ENCODE measurements at places on chromosomes 4 and X. TPM values are rescaled to one million over a fixed set of nuclear protein-coding genes. Genes with fewer than 3 reads are reported as not detected.

The STK32B gene
- total RNA-seq: not detected

The ADH1A gene
- total RNA-seq: not detected

The RS1 gene
- not detected for total RNA-seq

The TCEAL9 gene
- 0.88 TPM for total RNA-seq

- no peak for DNase-seq
Observed at GRCh38 chr4:6576512-6576911, 1.5 kb downstream of the MAN2B2 start.

DNA sequence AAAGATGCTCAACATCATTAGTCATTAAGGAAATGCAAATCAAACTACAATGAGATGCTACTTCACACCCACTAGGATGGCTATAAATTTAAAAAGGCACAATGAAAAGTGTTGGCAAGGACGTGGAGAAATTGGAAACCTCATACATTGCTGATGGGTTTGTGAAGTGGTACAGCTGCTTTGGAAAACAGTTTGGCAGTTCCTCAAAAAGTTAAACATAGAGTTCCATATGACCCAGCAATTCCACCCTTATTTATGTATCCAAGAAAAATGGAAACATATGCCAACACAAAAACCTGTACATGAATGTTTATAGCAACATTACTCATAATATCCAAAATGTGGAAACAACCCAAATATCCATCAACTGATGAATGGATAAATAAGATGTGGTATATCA is 101.3 kb upstream of the MAGEB10 start:
- DNase-seq: no peak

DNA sequence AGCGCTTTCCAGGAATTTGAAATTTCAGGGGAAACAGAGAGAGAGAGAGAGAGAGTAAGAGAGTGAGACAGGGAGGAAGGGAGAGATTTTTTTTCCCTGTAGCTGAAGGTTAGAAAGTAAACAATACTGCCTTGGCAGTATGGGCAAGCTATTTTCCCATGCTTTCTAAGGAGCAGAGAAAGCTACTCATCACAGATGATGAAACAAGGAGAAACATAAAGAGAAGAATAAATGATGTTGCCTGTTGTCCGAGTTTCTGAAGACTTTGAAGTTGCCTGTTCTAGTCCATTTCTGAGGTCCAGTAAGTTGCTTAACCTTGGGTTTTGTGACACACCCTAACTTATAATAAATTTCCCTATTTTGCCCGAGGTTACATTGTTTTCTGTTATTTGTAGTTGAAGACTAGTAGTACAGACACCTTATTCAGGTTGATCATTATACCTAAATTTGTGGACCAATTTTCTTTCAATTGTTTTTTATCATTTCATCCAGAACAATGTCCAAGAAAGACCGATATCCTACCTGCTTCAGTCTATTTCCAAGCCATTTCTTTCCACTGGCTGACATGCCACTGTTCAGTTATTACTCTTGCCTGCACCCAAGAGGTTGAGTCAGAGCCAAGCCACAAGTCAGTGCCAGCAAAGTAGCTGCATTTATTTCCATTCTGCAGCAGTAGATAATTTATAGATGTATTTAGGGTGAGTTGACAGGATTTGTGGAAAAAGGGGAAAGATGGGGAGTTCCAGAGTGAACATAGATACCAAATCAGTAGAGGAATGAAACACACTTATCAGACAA is 49.7 kb upstream of the SLC16A2 start:
- no peak for DNase-seq

DNA sequence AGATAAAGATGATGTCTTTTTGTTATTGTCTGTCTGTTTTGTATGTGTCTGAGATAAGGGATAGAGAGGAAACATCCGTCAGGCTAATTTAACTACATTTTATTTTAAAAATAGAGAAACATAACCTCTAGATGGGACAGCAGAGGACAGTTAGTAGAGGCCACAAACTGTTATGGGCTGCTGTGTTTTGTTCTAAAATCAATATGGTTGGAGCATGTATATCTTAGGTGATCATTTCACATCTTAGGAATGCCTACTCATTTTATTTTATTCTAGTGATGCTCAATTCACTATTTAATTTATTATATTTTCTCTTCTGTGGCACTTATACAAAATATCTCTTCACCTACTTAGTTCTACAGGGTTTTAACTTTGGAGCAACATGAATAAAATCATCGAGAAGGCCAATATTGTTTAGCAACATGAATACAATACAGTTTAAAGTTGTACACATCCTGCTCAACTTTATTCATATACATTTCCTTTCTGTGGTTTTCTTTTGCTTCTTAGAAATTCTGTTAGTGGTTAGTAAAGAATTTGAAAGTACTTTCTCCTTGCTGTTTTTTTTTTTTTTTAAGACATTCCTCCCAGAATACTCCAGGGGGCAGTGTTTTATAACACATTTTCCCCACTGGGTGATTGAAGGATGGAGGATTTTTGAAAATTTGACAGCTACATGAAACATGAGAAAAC is 392.9 kb downstream of the UNC5C start:
- no peak for DNase-seq

GRCh38 chr4:2650276-2650675 is 105.9 kb downstream of the TNIP2 start:
- no peak for DNase-seq

DNA sequence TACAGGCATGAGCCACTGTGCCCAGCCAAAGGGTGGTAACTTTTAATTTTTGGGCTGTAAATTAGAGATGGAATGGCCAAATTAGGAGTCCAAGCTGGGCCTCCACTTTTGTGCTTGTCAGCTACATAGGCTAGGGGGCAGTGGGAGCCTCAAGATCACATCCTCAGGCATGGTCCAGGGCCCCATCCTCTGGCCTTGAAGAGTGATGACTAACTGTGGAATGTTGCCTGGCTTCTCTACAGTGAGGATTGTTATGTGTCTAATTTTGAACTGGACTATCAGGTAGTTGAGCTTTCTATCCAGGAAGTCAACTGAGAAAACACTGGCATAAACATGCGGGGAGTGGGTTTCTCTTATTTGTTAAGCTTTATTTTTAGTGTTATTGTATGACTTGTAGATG is 33.0 kb downstream of the CCNG2 start:
- no peak for DNase-seq

- no peak for DNase-seq
Observed at GRCh38 chrX:5306654-5307121, 922.0 kb downstream of the NLGN4X start.

- DNase-seq: no peak
Observed at GRCh38 chr4:45293335-45293734, 567.0 kb upstream of the GNPDA2 start.

GRCh38 chr4:120736312-120736711 is 186.2 kb downstream of the PRDM5 start:
- no peak for DNase-seq

DNA sequence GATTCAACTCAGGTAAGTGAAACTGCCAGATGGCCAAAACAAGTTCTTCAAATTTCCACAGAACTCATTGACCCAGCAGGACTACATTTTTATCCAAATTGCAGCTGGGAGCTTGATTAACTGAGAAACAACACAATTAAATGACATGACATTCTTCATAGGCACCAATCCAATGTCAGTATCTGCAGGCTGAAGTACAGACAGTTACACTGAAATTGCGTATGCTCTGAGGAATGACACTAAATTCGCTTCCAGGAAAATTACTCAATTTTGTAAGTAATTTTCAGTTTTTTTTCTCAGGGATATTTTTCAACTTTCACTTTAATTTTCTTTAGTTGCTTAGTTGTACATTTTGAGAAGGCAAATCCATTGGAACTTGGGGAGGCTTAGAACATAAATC is 4.5 kb downstream of the C1GALT1C1 start:
- no peak for DNase-seq

GRCh38 chrX:79623098-79623762 is 256.1 kb upstream of the ITM2A start:
- no peak for DNase-seq

DNA sequence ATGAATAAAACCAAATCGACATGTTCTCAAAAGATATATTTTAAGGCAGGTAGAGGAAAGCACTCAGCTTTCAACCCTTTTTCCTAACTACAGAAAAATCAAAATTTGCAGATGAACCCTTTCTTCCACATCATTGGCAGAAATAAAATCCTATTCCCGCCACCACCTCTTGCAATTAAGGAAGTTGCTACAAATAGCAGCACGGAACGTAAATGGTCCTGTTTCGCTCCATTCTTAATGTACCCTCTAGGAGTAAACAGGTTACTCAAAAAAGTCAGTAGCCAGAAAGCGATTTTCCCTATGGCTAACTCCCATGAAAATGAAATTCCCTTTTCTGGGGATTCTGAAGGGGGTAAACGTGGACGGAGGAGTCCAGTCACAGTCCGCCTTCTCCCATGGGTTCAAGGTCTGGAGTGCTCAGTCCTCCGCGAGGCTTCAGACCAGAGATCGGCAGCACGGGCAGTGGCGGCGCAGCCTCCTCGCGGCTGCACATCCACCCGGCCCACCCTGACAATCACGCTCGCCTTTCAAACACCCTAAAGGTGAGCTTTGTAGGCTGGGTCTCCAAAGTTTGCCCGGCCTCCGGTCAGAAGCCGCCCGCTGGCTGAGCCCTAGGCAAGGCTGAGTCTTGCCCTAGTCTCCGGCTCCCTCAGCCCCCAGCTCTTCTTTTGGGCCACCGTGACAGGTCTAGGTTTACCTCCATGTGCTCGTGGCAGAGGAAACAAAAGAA is 1.8 kb downstream of the ATP11C start:
- peak; percentile 15 for DNase-seq

- DNase-seq: no peak
Observed at GRCh38 chr4:67751260-67751659, 2.9 kb downstream of the GNRHR start.

- no peak for DNase-seq
Observed at GRCh38 chr4:86595426-86595805, 1.3 kb downstream of the PTPN13 start.

DNA sequence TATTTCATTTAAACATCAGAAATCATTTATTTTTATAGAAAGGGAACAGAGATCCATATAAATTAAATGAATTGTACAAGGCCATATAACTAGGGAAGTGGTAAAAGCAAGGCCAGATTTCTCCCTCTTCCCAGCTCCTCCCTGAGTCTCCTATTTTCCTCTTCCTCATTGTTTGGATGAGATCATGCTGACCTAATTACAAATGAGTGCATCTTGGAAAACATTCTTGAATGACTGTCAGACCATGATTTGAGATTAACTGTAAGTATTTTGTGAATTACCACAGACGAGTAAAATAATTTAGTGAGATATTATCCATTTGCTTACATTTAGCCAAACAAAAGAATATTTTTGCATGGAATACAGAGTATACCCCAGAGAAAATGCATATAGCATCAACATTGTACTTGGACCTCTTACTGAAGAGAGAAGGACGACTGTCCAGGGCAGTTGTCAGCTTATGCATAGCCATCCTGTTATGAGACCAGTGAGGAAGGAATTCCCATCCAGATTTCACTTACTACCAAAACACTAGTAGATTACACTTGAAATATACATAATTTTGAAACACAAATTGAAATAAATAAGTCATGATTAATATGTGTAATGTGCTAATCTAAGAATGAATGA is 47.3 kb downstream of the SLAIN2 start:
- no peak for DNase-seq

- DNase-seq: no peak
Observed at GRCh38 chrX:111101580-111101979, 5.6 kb downstream of the PAK3 start.

All from activated B cell treated with CpG ODN at 0.5 μM for 24 hours (primary cell).